Osteocyte (in vitro differentiated cells): ENCODE measurements at places on chromosomes 13 and 19.

DNA sequence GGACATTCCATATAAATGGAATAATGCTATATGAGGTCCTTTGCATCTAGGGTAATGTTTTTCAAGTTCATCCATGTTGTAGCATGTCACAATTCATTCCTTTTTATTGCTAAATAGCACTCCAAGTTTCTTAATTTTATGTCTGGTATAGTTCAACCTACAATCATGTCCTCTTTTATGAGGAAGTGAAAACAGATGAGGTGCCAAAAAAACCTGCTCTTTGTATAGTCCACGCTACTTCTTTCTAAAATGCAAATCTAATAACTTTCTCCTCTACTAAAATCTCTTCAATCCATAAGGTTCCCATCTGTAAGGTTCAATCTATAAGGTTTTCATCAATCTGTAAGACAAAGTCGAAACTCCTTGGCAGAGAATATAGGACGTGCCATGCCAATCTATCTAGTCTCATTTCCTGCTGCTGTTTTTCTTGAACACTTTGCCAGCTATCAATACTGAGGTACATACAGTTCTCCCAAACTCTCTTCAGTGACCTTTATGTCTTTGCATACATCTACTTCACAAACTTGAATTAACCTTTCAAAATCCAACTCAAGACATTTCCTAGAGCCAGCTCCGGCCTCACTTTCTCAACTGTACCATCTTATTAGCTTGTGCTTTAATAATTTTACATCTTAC lies 33.7 kb downstream of the INTS6 start:
- no peaks in the 10 kb centered on the region for H3K27me3 ChIP-seq
- peaks cover 41% of the 10 kb centered on the region for H3K36me3 ChIP-seq
- peaks cover 29% of the 10 kb centered on the region for H3K4me1 ChIP-seq
- H3K4me3 ChIP-seq = no peak overlapping the region
- DNase-seq = no peak

GRCh38 chr19:2271234-2272103 lies 10.5 kb downstream of the PEAK3 start:
- peak overlapping the region; percentile 93 for H3K27ac ChIP-seq
- no peaks in the 10 kb centered on the region for H3K27me3 ChIP-seq
- peaks cover 46% of the 10 kb centered on the region for H3K4me1 ChIP-seq
- H3K4me3 ChIP-seq = peak overlapping the region; percentile 88

DNA sequence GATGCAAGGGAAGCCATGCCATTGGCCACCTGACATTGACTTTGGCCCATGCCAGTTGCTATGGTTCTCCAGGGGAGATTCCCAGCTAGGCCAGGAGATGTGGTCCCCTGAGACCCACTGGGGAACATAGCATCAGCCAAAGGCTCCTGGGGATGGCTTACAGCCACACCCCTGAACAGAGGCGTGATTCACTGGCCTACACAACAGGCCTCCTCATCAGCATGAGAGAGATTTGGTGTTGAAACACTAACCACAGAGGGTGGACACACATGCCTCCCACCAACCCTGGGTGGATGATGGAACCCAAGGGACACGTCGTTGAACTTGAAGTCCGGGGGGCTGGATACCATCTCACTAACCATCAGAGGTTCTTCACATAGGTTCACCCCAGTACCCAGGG lies 14.4 kb downstream of the IQCN start:
- peaks cover 5% of the 10 kb centered on the region for H3K36me3 ChIP-seq
- H3K4me1 ChIP-seq = no peaks in the 10 kb centered on the region
- H3K27ac ChIP-seq = no peak overlapping the region

DNA sequence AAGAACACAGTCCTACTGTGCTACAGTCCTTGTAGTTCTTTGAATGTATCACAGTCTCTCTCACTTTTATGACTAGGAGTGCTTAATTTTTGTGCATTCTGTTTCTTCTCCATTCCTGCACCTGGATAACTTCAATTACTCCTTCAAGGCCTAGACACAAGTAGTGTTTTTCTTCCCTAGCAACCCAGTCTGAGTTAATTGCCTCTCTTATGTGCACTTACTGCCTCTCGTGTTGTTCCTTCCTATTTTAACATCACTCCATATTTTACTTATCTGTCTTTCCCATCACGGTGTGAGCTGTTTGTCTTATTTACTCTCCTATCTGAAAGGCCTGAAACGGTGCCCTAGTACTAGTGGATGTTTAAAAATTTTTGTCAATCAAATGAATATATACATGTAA lies 101.5 kb downstream of the HS6ST3 start:
- DNase-seq = no peak
- H3K4me1 ChIP-seq = no peaks in the 10 kb centered on the region
- H3K4me3 ChIP-seq = no peak overlapping the region
- H3K27ac ChIP-seq = no peak overlapping the region

- H3K27me3 ChIP-seq = no peaks in the 10 kb centered on the region
- H3K4me3 ChIP-seq = no peak overlapping the region
- no peak overlapping the region for H3K27ac ChIP-seq
- DNase-seq = no peak
Observed at GRCh38 chr13:99577934-99578917, 77.0 kb downstream of the TM9SF2 start.

GRCh38 chr13:113458253-113459065 lies 5.2 kb upstream of the ADPRHL1 start:
- peaks cover 9% of the 10 kb centered on the region for H3K4me1 ChIP-seq
- H3K27ac ChIP-seq = no peak overlapping the region
- DNase-seq = peak; percentile 84
- H3K4me3 ChIP-seq = no peak overlapping the region
- no peaks in the 10 kb centered on the region for H3K27me3 ChIP-seq
- peaks cover 39% of the 10 kb centered on the region for H3K36me3 ChIP-seq

DNA sequence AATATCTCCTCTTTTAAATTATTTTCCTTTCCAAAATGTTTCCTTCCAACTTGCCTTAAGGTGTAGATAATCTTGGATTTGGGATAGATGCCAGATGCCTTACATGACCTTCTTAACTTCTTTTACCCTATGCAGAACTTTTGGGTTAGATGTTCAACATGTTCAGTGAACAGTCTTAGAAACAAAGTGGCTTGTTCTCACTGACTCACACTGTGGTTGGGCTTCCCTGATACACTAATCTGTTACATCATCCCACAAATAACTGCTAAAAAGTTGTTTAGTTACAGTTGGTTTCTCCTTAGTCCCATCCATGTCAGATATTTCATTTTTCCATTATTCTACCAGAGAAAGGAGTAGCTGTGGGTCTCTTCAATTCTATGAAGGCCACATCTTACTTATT lies 2638.2 kb downstream of the PCDH9 start:
- H3K4me3 ChIP-seq = no peak overlapping the region
- no peaks in the 10 kb centered on the region for H3K27me3 ChIP-seq
- H3K36me3 ChIP-seq = no peaks in the 10 kb centered on the region
- no peak overlapping the region for H3K27ac ChIP-seq
- DNase-seq = no peak
- no peaks in the 10 kb centered on the region for H3K4me1 ChIP-seq

DNA sequence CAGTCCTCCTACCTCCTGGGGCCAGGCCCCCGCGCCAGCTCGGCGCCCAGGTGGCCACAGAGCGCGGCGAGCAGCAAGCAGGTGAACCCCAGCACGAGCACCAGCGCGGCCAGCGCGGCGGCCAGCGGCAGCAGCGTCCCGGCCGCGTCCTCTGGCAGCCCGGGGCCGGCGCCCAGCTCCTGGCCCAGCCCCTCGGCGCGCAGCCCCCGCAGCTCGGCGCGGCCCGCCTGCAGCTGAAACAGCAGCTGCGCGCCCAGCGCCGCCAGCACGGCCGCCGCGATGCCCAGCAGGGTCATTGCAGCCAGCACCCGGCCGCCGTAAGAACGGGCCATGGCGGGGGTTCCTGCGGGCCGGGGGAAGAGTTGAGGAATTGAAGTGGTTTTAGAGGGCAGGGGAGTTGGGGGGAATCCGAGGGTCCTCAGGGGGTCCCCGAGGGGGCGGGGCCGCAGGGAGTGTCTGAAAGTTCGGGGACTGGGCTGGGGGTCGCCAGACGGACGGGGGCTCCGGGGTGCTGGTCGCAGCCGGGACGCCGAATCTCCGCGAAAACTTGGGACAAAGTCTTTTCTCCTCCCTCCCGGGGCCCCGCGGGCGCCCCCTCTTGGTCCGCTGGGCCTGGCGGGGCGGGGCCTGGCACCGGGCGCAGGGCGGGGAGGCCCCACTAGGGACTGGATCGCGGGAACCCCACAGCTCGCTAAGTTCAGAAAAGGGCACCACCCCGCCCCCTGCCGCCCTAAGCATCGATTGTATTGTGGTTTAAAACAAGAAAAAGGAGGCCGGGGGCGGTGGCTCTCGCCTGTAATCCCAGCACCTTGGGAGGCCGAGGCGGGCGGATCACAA lies at the start of gene TMEM221:
TMEM221 (minus strand) TSS at position 538 of the 837 bp plus-strand sequence; CDS start at position 332, 206 bp downstream.
- H3K4me3 ChIP-seq = peak within 1 kb of the TSS; percentile 68
- peaks cover 4% of the 10 kb centered on the region for H3K4me1 ChIP-seq
- H3K27me3 ChIP-seq = peaks cover 17% of the 10 kb centered on the region
- no peak for DNase-seq

DNA sequence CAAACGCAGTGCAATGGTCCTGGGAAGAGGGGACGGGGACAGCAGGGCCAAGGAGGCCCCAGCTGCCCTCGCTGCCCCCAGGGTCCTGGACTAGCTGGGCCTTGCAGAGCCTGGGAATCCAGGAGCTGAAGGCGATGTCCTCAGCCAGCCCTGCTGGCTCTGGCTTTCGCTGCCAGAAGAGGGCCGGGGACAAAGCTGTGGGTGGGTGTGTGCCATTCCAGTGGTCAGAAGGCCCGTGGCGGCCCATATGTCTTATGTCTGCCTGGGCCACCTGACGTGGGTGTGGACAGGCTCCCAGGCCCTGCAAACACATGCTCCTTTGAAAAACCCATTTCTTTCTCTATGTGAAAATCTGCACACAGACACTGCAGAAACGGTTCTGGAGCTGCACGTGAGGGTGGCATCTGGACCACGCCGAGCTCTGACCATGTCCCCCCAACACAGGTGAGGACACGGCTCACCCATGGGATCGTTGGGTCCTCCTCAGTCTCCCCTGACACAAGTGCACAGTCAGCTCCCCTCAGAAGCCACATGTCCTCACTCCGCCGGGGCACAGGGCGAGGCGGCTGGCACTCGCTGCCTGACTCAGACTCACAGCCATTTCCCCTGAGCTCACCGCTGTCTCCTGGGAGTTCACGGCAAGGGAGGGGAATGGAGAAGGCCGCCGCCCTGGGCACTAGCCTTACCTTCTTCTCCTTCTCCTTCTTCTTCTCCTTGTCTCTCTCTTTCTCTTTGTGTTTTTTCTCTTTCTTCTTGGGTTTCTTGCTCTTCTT lies 16.9 kb downstream of the IZUMO4 start:
- DNase-seq = no peak
- no peaks in the 10 kb centered on the region for H3K27me3 ChIP-seq
- no peak overlapping the region for H3K27ac ChIP-seq
- H3K4me1 ChIP-seq = peaks cover 4% of the 10 kb centered on the region

DNA sequence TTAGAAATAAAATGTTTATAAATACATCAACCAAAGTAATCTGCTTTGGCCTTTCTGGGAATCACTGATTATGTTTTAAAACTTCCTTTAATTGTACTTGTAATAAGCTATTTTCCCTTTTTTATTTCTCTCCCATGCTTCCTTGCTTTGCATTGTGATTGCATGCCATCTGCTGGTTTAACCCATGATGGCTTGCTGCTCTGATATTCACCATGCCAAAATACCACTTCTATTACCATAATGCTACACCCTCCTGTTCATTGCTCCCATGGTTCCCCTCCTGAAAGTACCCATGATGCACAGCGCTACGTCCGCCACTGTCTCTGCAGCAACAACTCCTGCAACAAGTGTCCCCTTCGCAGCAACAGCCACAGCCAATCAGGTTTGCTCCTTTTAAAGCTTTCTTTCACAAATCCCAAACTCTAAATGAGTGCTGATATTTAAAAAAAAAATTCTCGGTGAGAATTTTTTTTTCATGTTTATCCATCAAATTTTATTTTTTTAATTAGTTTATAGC lies 67.7 kb upstream of the RAP2A start:
- H3K27me3 ChIP-seq = no peaks in the 10 kb centered on the region
- H3K27ac ChIP-seq = no peak overlapping the region
- H3K4me1 ChIP-seq = peaks cover 45% of the 10 kb centered on the region
- no peak for DNase-seq
- H3K4me3 ChIP-seq = no peak overlapping the region
